NCI-H82 (cell line): ENCODE measurements at places on chromosomes 5 and 9.

DNA sequence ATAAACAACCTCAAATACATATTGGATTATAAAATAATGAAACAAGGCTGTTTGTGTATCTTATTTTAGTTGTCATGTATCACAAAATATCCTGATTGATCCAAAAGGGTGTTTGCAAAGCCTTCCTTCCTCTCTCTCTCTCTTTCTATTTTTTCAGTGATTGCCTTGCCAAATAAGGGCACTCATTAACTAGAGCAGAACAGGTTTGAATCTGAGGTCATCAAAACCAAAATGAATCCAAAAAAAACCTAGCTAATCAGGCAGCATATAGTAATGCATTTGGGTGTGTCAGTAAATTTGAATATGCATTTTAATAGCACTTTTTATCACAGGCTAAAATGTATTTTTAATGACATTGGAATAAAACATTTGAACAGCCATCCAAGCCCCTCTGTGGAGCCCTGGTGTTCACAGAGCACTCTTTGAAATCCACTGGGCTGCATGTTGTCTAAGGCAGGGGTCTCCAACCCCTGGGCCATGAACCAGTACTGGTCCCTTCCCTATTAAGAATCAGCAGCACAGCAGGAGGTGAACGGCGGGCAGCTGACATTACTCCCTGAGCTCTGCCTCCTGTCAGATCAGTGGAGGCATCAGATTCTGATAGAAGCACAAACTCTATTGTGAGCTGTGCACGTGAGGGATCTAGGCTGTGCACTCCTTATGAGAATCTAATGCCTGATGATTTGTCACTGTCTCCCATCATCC is 171.8 kb upstream of the RAI14 start:
- no peak for DNase-seq

DNA sequence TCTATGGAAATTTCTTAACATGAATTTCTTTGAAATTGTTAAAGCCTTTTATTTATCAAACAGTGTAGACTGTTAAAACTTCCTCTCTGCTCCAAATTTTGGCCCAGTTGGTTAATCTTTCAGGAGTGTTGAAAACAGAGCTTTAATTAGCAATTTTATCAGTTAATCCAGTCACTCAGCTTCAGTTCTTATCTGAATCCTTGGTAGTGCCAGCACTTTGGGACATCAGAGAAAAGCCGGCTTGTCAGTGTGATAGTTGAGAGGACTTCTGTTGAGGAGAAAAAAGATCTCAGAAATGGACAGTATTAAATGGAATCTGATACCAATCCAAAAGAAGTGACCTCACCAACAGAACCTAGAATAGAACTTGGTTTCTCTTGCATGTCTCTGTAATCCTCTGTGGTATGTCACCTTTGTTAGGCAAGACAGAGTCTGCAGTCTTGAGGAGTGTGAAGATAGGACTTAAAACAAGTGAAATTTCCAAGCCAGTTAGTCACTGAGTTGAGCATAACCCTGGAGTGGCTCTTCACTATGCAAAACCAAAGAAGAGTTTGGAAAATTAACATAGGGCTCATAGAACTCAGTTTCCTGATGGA is 251.8 kb downstream of the NNT start:
- peak; percentile 5 for DNase-seq

DNA sequence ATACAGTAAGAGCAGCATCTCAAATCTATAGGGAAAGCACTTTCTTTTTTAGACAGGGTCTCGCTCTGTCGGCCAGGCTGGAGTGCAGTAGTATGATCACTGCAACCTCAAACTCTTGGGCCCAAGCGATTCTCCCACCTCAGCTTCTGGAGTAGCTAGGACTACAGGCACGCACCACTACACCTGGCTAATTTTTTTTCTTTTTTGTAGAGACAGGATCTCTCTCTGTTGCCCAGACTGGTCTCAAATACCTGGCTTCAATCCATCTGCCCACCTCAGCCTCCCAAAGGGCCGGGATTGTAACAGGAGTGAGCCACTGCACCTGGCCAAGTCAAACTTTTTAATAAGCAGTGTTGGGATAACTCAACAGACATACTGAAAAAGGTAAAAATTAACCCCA is 107.6 kb downstream of the SIL1 start:
- DNase-seq: no peak

DNA sequence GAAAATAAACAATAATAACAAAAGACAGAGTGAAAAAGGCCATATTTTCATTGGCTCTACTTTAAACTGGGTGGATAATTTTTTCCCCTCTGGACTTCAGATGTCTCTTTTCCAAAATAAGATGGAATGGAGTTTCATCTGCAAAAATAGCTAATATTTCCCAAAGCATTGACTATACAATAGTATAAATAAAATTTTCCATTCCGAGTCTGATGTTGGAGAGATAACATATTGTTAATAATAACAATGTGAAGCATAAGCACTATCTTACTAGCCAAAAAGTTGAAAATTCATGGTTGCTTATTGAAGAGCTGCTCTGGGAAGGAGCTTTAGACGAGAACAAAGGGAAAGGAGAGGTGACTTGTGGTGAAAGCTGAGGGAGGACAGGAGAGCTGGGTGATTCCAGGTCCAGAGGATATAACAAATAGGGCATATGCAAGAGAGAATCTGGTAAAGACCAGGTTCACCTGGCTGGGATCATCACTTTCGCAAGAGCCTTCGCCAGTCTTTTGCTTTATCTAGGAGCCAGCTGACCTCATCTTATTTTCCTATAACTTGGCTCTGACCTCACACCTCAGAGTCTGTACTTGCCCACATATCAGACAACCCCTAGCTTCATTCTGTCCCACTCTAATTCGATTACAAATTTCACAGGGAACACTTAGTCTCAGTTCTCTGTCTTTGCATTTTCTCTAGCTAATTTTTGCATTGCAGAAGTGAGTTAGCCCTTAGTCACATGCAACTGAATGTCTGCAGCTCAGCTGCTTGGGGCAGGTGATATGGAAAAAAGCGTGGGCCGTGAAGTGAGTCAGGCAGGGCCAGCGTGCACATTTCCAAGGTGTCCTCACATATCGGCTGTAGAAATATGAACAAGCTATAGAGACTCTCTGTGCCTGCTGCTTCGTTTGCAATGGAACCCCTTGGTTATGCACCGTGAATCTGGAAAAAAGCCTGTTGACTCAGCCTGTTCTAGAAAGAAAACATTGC is 7.6 kb upstream of the ZNF474 start:
- no peak for DNase-seq
